ENCODE measurements at places on chromosomes 13 and 19.

GRCh38 chr19:45173816-45174215, 4.2 kb downstream of the TRAPPC6A start:
- DNase-seq: no peak

DNA sequence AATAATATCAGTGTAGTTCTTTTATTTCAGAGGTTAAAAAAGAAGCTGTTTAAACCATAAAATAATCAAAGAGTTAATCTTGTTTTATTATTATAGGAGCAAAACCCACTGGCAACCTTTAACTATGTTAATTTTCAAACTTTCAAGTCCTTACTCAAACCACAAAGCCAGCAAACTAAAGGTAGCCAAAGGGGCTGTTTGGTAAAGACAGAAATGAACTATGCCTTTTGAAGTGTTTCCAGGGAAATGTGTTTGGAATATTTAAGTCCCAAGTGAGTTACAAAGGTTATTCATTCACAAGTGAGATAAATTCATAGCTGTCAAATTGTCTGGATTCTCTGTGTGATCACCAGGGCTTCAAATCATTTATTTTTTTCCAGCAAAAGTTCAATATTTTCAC, 264.7 kb downstream of the MZT1 start:
- DNase-seq: no peak

DNA sequence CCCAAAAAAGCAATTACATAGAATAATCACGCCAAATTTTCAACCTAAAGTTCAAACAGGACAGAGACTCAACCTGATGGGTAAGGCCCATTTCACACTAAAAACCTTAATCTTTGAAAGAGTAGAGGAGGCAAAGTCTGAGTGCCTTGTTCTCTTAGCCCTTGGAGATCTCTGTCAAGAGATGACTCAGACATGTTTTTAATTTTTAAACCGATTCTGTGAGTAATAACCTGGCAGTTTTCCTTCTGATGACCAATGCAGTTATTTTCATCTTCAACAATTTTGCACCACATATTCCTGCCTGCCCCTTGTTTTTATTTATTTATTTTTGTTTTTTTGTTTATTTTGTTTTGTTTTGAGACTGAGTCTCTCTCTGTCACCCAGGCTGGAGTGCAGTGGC, 11.5 kb upstream of the TNFSF9 start:
- no peak for DNase-seq

GRCh38 chr19:39127812-39128515, 2.4 kb downstream of the PAK4 start:
- DNase-seq: peak; percentile 72

- DNase-seq: no peak
Measured at GRCh38 chr13:95185851-95186250, 115.4 kb downstream of the ABCC4 start.

- DNase-seq: no peak
Measured at GRCh38 chr13:79803989-79804388, 323.0 kb downstream of the NDFIP2 start.

DNA sequence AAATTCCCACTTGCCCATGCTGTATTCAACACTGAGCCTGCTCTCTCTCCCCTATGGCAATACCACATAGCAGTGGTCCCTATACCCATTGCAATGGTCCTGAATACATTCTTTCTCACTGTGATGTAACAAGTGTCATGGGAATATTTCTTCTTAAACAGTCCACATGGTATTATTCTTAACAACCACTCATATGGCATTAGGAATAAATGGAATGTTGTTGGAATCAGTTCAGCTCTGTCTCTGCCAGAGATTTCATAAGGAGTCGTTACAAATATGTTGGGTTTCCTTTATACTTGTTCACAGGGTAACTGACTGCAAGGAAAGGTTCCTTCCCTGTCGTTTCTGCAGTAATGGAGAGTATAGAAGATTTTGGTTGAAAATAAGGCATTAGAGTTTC, 128.3 kb upstream of the SPATA13 start:
- no peak for DNase-seq

DNA sequence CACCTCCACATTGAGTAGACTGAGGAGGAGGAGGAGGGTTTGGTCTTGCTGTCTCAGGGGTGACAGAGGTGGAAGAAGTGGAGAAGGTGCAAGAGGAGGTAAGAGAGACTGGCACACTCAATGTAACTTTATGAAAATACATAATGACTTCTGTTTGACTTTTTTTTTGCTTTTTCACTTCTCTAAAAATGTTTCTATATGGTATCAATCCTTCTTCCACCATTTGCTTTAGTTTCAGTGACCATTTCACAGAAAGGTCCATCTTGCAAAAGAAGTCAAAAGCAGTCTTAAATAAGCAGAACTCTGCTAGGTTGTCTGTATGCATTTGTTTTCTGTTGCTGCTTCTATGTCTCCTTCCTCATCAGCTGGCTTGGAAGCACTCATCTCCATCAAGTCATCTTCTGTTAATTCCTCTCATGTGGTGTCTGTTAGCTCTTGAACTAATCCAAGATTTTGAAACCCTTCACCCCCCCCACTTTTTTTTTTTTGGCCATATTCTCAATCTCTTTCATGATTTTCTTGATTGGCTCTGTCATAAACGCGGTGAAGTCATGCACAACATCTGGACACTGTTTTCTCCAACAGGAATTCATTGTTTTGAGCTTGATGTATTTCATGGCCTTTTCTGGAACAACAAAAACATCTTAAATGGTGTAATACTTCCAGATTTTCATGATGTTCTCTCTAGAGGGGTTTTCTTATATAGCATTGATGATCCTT, 80.8 kb downstream of the KL start:
- DNase-seq: no peak

GRCh38 chr19:55626350-55626749, 2.0 kb upstream of the ZNF784 start:
- no peak for DNase-seq

GRCh38 chr19:6204212-6204611, 68.7 kb downstream of the ACSBG2 start:
- no peak for DNase-seq

DNA sequence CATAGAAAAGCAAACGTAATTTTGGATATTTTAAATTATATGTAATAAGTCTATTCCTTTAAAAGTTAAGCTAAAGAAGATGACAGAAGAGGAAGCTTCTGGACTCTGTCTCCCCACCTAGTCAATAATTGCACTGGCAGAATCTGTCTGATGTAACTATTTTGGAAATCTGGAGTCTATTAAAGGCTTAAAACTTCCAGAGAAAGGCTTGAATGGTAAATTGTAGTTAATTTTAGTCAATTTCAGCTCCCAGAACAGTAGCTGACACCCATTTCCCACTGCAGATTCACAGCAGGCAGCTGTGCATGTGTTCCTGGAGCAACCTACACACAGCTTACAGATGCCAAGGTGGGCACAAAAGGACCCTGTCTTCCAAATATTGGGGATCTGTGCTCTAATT, 304.1 kb downstream of the PCDH20 start:
- DNase-seq: no peak

DNA sequence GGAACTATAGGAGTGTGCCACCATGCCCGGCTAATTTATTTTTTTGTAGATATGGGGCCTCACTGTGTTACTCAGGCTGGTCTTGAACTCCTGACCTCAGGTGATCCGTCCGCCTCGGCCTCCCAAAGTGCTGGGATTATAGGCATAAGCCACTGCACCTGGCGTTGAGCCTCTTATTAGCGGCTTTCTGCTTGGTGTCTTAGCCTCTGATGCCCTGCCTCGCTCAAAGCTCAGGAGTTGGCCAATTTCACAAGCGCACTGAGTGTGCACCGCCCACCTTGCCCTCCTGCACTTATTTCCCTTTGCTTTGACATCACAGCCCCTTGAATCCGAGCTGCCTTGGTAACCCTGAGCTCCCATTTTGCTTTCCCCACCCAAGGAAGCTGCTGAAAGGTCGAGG, 10.1 kb downstream of the YIPF2 start:
- no peak for DNase-seq

DNA sequence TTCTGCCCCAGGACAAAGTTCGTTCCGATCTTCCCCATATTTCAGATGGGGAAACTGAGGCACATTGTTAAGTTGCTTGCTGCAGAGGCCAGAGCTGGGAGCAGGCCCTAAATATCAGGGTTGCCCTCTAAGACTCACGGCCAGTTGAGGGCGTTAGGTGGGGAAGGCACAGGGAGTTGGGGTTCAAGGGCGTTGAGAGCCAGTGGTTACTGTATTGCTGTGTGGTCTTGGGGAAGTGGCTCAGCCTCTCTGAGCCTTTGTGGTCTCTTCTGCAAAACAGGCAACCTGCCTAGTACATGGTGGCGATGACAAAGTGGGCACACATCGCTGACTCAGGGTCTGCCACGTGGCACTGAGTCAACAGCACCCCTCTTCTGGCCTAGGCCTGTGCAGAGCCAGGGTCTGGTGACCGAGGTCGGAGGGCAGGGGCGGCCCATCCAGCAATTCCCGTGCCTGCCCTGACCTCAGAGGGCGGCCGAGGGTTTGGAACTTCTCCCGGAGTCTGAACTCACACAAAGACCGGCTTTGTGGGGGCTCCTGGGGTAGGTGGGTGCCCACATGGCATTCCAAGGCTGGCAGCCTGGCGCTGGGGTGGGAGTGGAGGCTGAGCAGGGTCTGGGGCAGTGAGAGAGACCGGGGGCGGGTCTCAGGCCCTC, 10.2 kb downstream of the TNFAIP8L1 start:
- DNase-seq: no peak

DNA sequence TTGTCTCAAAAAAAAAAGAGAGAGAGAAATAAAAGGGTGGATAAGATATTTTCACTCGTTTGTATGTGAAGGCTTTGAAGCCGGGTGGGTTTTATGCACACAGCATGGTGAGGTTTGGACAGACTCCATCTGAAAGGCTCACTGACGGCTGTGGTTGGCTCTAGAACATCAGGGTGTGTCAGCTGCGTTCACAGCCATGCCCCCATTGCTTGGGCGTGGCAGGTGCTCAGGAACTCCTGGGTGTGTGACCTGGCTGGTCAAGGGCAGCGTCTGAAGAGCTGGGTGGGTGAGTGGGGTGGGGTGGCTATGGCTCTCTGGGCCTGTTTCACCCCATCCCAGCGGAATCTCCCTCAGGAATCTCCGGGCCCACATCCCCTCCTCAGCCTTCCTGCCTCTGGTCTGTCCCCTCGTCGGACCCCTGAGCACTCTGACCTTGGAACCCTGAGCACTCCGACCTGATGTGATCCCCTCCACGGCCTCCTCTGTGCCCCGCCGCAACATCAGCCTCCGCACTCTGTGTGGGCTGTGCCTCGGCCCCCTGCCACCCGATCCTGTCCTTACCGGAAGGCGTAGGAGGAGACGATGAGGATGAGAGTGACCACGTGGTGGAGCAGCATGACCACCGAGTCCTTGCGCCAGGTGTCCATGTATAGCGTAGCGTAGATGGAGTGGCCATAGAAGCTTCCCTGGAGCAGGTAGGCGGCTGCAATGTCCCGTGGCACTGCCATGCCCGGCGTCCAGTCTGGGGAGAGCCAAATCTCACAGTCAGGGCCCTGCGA, 12.2 kb downstream of the CERS1 start:
- DNase-seq: no peak

DNA sequence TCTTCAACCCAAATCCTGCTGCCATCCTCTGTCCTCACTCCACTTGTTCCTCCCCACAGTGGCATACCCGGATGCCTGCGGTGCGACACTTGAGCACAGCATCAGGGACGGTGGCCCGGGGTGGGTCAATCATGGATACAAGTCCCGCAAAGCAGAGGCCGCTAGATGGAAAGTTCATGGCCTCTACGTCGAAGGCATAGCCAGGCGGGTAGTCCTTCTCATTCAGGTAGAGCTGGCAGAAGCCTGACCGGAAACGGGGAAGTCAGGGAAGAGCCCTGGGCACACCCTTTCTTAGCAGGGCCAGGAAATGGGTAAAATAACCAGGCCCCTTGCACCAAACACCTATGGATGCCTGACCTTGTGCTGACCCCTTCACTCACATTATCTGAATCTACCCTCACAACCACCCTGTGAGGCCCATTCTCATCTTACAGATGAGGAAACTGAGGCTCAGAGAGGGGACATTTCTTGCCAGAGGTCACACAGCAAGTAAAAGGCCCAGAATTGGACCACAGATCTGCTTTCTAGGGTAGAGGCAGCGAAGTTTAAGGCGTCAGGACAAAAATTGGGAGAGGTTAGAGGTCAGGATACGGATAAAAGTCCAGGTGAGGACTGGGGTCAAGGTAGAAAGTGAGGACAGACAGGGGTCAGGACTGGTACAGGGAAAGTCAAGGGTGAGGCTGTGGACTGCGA, 6.5 kb downstream of the ATP4A start:
- no peak for DNase-seq

GRCh38 chr13:113764793-113765563, 6.0 kb downstream of the TMEM255B start:
- no peak for DNase-seq

- DNase-seq: peak; percentile 7
Measured at GRCh38 chr13:99335603-99336002, 28.4 kb upstream of the GPR183 start.

- no peak for DNase-seq
Measured at GRCh38 chr13:111347438-111347837, 27.0 kb downstream of the TEX29 start.

- no peak for DNase-seq
Measured at GRCh38 chr13:75145927-75146326, 336.0 kb downstream of the TBC1D4 start.

- no peak for DNase-seq
Measured at GRCh38 chr13:41199079-41199478, 4.7 kb upstream of the KBTBD7 start.

DNA sequence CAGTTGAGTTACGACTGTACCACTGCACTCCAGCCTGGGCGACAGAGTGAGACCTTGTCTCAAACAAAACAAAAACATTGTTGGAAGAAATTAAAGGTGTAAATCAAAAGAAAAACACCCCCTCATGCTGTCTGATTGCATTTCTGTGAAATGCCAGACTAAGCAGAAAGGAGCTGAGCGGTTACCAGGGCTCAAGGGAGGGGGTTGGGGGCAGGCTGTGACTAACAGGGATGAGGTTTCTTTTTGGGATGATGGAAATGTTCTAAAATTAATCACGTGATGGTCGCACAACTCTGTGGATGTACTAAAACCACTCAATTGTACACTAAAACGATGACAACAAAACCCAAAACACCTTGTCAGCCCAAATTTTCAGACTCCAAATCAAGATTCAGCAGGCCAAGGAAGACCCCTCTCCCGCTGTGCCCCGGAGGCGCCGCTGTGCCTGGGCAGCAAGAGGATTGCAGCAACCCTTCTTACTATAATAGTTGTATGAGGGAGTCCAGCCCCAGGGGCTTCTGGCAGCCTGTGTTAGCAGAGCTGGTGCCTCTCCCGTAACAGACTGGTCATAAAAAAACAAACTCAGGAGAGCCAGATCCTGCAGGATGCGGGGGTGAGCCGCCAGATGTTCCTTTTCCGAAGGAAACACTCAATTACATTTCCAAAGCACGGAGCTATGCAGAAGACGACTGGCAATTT, 20.9 kb downstream of the CAPS start:
- peak; percentile 32 for DNase-seq

GRCh38 chr13:29496241-29496712, 99.2 kb downstream of the SLC7A1 start:
- no peak for DNase-seq

GRCh38 chr19:33389421-33390100, 16.1 kb downstream of the CEBPG start:
- DNase-seq: no peak

- no peak for DNase-seq
Measured at GRCh38 chr13:72820156-72820897, 38.4 kb downstream of the PIBF1 start.

GRCh38 chr13:76683854-76684253, 202.4 kb downstream of the KCTD12 start:
- DNase-seq: no peak
